ENCODE measurements at places on chromosomes 16 and 17.

DNA sequence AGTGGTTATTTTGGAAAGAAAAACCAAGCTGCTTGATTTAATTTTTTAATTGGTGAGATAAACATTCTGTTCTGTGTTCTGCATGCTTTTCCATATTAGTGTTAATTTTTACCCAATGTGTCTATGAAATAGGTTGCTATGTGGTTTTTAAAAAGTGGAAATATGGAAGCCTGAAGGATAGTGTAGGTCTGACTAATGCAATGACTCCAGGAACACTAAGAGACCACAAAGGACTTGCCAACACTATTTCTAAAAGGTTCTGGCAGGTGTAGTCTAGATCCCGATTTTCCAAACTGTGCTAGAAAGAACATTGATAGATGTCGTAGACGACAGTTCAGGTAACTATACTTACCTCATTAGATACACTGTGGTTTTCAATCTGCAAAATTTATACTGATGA lies 877.4 kb upstream of the GOT2 start:
- no peak for DNase-seq

GRCh38 chr17:40301315-40301714 lies 7.7 kb upstream of the RARA start:
- no peak for DNase-seq

DNA sequence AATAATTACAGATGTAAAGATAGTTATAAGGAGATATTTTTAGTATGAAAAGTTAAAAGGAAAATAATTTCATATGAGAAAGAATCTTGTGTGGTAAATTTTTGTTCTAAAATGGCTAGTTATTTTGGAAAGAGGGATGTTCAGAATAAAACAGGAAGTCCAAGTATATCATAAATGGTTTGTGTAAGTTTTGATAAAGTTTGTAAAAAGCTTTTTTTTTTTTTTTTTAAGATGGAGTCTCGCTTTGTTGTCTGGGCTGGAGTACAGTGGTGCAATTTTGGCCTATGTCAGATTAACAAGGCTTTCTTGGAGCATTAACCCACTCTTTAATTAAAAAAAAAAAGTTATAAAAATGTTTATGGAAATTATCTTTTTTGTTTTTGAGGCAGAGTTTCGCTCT lies 8.2 kb upstream of the CDK10 start:
- DNase-seq = no peak

- no peak for DNase-seq
Measured at GRCh38 chr17:16243801-16244567, 27.0 kb downstream of the PIGL start.

DNA sequence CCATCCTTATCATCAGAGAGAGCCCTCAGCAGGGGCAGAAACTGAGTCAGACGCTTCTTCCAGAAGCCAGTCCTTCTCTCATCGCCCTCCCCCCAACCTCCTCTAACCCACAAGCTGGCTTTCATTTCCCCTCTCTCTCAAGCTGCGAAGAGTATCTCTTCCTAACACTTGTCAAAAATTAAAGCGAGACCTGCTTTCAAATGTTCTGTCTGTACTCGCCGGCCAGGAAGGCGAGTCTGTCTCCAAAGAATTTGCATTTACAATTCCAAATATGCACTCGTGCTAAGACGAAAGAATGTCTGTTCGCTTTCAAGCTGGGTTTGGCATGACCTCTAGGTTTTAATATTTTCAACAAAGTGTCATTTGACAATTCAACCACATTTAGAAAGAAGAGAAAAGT lies 140.4 kb downstream of the RGS9 start:
- DNase-seq = no peak

DNA sequence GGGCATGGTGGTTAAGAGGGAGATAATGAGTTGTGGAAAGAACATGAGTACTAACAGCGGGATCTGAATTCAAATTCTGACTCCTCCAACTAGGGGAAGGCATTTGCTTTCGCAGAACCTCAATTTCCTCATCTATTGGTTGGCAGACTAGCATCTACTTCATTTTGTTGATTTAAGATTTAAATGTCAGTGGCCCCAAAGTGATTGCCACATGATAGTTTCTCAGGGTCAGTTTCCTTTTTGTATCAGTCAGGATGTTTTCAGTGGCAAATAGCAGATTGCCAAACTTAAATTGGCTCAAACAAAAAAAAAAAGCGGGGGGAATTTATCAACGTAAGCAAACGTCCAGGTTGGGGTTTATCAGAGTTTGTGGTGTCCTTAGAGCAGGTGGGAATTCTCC lies 25.1 kb upstream of the NOS2 start:
- no peak for DNase-seq

GRCh38 chr16:73432850-73433730 lies 385.2 kb upstream of the ZFHX3 start:
- DNase-seq = no peak

- peak; percentile 4 for DNase-seq
Measured at GRCh38 chr17:62965174-62965685, 805 bp upstream of the TANC2 start.

DNA sequence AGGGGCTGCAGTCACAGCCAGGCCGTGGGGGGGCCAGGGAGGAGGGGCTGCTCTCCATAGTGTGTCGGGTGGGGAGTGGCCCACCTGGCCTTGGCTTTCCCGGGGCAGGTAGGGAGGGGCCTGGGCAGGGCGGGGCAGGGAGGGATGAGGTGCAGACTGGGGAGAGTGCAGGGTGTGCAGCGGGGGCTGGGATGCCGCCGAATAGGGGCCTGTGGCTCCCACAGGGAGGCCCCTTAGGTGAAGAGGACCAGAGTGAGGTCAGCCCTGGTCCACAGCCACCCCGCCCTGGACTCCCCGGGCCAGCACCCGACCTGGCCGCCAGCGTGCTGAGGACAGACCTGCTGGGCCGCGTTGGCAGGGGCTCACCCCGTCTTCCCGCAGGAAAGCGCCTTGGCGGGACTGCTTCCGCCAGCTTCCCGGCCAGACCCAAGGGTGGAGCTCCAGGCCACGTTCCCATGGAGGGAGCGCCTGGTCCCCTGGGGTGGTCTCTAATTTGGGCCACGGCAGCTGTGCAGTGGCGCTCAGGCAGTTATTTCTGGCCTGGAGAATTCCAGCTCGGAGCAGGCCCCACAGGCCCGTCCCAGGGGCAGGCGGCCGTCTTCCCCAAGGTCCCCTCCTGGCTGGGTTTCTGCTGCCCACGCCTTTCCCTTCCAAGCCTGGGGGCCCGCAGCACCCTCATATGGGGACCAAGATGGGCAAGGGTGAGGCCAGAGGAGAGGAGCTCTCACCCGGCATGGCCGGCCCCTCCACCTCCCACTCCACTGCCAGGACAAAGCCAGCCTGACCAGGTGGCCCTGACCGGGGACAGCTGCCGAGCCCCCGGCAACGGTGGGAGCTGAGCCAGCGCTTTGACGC lies 27.9 kb downstream of the CACNA1H start:
- DNase-seq = no peak

- no peak for DNase-seq
Measured at GRCh38 chr17:63306855-63307254, 139.3 kb downstream of the CYB561 start.

DNA sequence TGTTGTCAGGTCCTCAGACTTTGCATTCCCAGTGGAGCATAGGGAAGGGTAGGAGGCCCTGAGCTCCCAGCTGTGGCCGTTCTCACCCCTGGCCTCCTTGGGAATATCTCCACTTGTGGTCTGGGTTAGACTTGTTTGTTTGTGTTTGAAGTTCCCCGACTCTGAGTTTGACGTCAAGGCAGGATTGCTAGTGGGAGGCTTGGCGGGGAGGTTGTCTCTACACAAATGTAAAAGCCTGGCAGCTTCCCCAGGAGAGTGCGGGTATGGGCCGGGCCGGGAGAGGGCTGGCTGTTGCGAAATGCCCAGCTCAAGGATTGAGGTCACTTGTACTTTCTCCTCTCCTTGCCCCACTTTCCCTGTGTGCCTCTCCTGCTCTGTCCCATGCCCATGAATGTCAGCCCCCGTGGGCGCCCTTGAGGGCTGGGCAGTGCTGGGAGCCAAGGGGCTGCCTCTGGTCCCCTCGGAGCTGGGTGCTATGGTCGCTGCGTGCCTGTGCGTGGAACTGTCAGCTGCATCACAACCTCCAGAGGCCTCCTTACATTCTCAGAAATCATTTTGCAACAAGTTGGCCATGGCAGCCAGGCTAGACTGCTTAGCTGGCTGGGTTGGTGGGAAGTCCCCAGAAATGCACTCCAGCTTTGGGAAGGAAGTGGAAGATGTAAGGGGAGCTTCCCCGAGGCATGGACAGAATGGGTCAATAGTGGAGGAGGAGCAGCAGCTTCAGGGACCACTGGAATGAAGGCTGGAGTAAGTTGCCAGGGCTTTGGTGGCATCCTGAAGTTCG lies 84.3 kb downstream of the KSR1 start:
- no peak for DNase-seq

GRCh38 chr17:32275060-32276042 lies 9.7 kb downstream of the RHBDL3 start:
- no peak for DNase-seq

- no peak for DNase-seq
Measured at GRCh38 chr17:41539979-41540701, 12.0 kb upstream of the KRT19 start.

GRCh38 chr17:82361885-82362633 lies 3.0 kb downstream of the TEX19 start:
- no peak for DNase-seq

DNA sequence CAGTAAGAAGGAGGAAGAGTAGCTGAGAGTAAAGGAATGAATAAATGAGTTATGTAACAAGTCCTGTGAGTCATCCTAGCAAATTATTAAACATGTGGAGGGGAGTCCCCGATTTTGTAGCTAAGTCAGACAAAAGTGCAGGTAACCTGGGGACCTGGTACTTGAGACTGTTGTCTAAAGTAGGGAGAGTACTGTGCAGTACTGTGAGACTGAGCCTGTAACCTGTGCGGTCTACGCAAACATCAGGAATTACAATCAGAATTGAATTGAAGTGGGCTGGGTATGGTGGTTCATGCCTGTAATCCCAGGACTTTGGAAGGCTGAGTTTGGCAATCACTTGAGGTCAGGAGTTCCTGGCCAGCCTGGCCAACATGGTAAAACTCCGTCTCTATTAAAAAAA lies 35.7 kb downstream of the IKZF3 start:
- DNase-seq = no peak

DNA sequence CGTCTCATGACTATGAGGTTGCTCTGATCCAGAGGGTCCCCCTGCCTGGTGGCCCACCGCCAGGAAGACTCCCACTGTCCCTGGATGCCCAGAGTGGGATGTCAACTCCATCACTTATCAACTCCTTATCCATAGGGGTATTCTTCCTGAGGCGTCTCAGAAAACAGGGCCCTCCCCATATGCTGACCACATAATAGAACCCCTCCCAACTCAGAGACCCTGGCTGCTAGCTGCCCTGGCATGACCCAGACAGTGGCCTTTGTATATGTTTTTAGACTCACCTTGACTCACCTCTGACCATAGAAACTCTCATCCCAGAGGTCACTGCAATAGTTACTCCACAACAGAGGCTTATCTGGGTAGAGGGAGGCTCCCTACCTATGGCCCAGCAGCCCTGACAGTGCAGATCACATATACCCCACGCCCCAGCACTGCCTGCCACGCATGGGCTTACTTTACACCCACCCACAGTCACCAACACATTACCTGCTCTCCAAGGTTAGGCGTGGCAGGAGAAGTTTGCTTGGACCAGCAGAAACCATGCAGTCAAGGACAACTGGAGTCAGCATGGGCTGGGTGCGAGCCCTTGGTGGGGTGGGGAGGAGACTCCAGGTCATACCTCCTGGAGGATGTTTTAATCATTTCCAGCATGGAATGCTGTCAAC lies 2.3 kb upstream of the G6PC1 start:
- DNase-seq = no peak

GRCh38 chr16:75025761-75026160 lies 26.9 kb downstream of the ZNRF1 start:
- no peak for DNase-seq

GRCh38 chr17:81514489-81514738 lies 1.8 kb upstream of the ACTG1 start:
- no peak for DNase-seq

- no peak for DNase-seq
Measured at GRCh38 chr16:73068541-73069401, 20.8 kb upstream of the ZFHX3 start.

- DNase-seq = no peak
Measured at GRCh38 chr16:70735141-70735979, 49.5 kb upstream of the MTSS2 start.

GRCh38 chr16:73713778-73714495 lies 582.7 kb upstream of the PSMD7 start:
- no peak for DNase-seq

DNA sequence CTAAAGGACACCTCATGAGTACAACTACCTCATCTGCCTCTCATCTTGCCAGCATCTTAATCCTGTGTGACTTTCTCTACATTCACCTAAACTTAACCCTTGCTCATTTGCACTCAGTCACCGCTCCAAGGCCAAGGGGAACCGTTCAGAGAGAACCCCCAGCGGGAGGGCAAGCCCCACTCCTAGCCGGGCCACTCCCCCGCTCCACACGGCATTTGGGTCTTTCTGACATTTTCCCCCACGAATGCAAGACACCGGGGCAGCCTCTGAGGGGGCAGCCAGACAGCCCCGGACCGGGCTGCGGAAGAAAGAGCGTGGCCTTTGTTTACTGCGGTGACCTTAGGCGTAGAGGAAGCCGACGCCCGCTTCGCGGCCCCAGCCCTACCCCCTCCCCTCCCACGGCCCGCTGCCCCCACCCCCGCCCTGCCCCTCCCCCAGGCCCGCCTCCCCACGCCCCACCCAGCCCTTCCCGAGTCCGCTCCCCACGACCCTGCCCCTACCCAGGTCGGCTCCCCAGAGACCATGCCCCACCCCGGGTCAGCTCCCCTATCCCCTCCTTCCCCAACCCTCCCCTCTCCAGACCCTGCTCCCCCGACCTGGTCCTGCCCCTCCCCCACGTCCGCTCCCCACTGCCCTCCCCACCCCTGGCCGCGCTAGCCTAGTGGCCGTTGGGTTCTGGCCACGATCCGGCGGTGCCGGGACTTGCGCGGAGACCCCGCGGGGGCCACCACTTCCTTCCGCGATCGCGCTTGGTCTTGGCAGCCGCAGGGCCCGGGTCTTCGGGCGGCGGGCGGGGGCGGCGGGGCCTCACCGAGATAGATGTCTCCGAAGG lies 789 bp downstream of the CSNK1D start:
- DNase-seq = no peak

GRCh38 chr16:2339521-2340484 lies 725 bp downstream of the ABCA3 start:
- no peak for DNase-seq
